ENCODE measurements at places on chromosomes 3 and 15.

- DNase-seq: no peak
Measured at GRCh38 chr3:119308355-119308754, 14.2 kb downstream of the ARHGAP31 start.

DNA sequence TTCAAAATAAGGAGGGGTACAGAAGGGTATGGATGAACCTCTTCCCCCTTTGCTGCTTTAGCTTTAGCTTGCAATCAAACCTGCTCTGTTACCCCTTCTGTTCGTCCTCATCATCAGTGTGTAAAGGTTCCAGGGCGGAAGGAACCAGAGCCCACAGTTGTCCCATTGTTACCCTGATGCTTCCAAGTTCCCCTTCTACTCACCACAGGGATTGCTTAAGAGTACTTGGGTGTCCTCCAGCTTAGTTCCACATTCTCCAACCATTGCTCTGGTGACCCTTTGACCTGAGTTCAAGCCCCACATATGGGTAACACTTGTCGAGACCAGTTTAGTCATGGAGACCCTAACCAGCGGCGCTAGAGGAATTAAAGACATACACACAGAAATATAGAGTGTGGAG is 1080.1 kb upstream of the ALCAM start:
- no peak for DNase-seq

DNA sequence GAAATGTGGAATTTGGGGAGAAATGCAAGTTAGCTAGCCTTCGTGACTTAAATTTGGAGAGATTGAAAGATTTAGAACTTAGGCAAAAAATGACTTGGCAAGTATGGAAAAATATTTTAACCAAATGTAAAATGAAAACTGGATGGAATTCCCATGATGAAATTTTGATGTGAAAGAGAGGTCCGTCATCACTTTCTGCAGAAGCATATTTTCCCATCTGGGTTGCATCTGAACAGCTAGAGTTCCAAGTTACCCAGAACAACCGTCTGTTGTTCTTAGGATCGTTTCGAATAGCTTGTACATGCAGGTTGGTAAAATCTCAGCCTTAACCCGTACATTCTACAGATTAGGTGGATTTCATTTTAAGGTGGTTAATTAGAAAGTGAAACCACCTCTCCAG is 136.3 kb downstream of the GHSR start:
- DNase-seq: no peak

- no peak for DNase-seq
Measured at GRCh38 chr3:170539897-170540296, 46.0 kb downstream of the SLC7A14 start.

DNA sequence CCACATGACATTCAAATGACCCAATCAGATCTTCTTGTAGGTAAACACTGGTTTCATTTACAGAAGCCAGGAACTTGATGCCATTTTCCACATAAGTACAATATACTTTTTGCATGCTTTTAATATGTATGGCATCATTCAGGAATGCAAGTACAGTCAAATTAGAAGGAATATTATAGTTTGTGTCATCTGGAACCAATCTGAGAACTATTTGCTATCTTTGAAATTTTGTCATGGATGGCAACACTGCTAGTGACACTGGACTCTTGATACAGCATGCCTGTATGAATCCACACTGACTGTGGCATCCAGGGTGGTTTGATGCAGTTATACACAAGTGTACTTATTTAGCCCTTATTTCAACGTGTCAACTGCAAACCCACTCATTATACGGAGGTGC is 141.6 kb downstream of the EBLN2 start:
- DNase-seq: no peak

- no peak for DNase-seq
Measured at GRCh38 chr3:31159331-31160039, 265.0 kb upstream of the GADL1 start.

GRCh38 chr3:98690876-98691275 is 72.3 kb upstream of the ST3GAL6 start:
- DNase-seq: peak; percentile 19

DNA sequence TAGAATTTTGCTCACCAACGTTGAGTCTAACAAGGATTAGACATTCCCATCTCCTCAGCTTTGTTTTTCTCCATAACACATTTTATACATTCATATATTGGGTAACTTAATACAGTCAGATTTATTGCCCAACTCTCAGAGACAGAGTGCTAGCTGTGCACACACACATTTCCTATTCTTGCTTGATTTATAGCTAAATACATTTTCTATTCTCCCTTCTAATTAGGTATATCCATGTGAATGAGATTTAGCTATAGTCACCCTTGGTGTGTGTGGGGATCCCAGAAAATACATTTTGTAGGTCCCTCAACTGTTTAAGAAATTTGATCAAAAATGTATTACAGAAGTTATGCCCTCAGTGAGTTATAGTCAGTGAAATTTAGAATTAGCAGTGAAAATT is 715.4 kb downstream of the NSUN3 start:
- DNase-seq: peak; percentile 4

DNA sequence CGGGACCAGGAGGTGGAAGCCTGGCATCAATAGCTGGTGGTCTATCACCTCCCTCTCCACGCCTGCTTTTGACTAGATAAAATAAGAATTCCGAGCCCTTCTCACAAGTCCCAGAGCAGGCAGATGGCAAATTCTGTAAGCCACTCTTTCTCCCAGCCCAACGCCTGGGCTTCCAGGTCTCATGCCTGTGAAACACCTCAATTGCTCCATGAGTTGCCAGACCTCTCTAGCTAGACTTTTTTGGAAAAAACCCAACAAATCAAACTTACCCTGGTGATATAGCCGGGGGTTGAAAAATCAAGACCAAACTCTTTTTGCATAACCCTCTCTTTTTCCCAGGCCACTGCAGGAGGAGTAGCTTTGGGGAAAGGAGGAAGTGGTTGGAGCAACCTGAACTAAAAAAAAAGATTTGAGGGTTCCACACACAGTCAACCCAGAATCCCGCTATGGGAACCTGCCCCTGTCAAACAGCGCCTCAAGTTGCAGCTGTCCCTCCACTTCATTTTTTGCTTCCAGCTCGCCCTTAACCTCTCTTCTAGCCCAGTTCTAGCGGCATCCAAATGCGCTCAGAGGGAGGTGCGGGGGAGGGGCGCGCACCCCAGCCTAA is 7.0 kb downstream of the BHLHE40 start:
- DNase-seq: peak; percentile 85

GRCh38 chr15:48717458-48717857 is 71.9 kb upstream of the FBN1 start:
- DNase-seq: peak; percentile 10

DNA sequence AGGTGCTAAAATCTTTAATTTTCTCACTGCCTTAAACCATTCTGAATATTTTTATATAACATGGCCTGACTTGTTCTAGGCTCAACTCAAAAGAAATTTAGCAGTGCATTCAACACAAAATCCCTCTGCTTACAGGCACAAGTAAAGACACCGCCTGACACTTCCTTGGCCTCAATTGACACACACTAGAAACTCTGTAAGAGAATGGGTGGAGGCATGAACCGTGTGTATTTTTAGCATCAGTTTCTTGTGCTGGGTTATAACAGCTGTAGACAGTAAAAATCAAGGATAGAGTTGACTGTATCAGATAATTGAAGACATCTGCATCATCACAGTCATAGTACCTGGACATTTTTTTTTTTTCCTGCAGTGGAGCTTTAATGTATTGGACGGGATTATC is 54.3 kb downstream of the SLC9A9 start:
- DNase-seq: no peak

DNA sequence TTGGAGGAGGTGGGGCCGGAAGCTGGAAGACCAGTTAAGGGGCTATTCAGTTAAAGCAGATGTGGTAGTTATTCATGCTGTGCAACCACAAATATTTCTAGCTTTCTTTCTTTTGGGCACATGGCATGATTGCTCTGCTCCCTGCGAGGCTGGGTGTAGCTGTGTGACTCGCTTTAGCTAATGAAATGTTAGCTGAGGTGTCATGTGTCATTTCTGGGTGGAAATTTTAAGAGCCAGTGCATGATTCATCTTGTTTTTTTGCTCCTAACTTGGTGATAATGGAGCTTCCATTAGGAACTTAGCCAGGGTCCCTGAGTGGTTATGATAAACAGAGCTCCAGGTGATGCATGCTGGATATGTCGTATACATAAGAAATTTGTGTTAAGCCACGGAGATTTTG is 300.6 kb downstream of the SATB1 start:
- peak; percentile 76 for DNase-seq

DNA sequence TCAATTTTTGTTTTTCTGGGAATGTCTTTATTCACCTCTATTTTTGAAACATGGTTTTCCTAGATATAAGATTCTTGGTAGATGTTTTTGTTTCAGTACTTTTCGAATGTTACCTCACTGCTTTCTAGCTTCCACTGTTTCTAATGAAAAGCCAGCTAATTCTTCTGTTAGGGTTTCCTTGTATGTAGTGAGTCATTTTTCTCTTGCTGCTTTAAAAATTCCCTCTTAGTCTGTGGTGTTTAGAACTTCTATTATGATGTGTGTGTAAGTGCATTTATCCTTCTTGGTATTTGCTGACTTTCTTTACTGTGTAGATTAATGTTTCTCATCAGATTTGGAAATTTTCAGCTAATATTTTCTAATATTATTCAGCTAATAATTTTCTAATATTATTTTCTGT is 151.1 kb upstream of the OSTN start:
- DNase-seq: no peak

DNA sequence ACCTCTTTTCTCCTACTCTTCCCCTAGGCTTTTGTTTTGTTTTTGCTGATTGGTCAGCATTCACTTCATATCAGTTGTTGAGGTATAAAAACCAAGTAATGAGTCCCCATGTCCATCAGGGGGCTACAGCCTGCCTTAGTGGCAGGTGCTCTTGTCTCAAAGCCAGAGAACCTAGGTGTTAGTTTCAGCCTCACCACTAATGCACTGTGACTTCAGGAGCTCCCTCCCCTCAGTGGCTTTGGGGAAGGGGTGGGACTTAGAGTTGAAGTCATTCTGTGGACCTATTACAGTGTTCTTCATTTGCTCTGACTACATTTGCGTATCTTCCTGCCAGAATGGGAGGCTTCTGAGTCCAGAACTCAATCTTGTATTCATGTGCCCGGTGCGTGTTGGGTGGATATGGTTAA is 41.6 kb downstream of the NR2C2 start:
- DNase-seq: no peak

DNA sequence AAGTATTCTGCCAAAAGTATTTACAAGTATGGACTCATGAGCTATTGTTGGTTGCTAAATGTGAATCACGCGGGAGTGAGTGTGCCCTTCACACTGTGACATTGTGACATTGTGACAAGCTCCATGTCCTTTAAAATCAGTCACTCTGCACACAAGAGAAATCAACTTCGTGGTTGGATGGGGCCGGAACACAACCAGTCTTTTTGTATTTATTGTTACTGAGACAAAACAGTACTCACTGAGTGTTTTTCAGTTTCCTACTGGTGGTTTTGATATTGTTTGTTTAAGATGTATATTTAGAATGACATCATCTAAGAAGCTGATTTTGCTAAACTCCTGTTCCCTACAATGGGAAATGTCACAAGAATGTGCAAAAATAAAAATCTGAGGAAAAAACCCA is 30.3 kb downstream of the SYNM start:
- DNase-seq: peak; percentile 8

DNA sequence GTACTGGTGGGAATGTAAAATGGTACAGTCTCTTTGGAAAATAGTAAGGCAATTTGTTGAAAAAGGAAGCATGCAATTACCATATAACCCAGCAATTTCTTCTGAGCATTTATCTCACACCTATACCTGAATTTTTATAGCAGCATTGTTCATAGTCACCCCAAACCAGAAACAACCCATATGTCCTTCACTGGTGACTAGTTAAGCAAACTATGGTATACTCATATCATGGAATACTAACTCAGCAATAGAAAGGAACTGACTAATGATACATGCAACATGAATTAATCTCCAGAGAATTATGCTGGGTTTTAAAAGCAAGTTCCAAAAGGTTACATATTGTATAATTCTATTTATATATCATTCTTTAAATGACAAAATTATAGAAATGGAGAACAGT is 60.2 kb downstream of the TRAT1 start:
- no peak for DNase-seq

- no peak for DNase-seq
Measured at GRCh38 chr3:21670386-21670785, 80.6 kb downstream of the ZNF385D start.

DNA sequence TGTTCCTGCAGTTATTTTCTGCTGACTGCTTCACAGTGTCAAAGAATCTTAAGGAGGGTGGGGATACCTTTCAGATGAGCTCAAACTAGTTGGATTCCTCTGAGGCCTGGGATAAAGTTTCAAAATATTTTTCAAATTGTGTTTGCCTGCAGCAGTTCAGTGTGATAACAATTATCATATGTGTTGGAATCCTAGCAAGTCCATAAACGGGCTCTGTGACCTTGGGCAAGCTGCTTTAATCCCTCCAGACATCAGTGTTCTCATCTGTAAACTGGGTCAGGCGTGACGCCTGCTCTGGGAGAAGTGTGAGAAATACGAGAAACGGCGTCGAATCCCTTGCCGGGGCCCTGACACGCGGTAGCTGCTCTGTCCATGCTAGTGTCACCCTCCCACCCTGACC is 153.5 kb downstream of the UACA start:
- DNase-seq: no peak

DNA sequence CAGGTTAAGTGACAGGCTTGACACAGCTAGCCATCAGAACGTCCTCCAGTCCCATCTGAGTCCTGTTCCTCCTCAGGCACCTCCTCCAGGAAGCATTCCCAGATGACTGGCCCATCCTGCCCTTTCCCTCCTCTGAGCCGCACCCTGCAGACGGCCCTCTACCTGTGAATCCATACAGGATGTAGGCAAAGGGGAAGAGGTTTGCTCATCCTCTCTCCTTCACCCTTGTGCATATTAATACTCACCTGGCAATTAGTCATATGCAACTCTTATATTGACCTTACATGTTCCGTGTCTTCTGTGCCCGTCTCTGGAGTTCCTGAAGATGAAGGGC is 61.9 kb downstream of the SMAD3 start:
- DNase-seq: peak; percentile 98

- DNase-seq: no peak
Measured at GRCh38 chr15:66224946-66225345, 28.6 kb downstream of the MEGF11 start.

DNA sequence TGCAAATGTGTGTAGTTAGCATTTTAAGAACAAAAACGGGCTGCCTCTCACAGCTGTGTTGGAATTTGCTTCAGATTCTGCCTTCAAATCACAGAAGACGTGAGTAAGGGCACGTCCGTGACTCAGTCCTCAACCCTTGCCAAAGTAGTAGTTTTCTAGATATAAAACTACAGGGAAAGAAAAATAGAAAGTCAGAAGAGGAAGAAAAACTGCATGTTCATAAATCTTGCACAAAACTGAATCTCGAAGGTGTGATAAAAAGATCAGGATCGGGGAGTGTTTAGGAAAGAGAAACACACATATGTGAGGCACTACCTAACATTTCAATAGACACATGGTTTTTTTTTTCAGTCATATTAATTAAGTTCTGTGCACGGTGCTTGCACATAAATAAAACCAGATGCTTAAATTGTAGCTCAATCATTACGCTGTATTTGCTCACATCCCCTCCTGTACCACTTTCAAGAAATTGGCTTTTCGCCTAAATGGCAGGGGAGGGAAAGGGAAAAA is 71.7 kb downstream of the P3H2 start:
- peak; percentile 61 for DNase-seq

GRCh38 chr3:25483456-25483855 is 55.4 kb downstream of the RARB start:
- DNase-seq: no peak
